Central memory CD8-positive, alpha-beta T cell (primary cell): ENCODE measurements at places on chromosomes 11 and 22.

DNA sequence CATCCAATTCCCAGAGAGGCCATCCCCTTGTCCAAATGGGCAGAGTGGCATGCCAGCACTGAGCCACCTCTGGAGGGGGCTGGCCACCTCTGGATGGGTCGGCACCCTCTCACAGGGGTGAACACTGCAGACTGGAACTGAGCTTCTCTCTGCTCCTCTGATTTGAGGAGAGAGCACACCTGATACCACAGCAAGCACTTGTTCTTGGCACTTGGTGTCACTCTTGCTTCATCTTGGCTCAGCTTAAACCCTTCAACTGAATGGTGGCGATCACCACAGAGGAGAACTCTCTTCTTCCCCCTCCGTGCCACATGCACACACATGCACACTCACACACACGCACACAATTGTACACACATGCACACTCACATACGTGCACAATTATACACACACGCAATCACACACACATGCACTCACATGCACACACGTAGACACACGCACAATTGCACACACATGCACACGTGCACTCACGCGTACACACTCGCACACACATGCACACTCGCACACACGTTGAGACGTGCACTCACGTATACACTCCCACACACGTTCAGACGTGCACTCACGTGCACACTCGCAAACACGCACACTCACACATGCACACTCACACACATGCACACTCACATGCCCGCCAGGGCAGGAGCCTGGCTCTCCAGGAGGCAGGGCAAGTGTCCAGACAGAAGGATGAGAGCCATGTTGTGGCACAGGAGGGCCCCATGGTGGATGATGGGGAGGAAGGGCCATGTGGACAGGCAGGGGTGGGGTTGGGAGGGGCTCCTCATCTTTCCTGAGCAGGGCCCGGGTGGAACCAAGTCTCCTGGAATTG, 23.4 kb downstream of the OVOL1 start:
- H3K4me3 ChIP-seq: no peak overlapping the region
- no peaks in the 10 kb centered on the region for H3K36me3 ChIP-seq
- no peak overlapping the region for H3K27ac ChIP-seq

- H3K36me3 ChIP-seq: peaks cover 3% of the 10 kb centered on the region
- H3K4me3 ChIP-seq: no peak overlapping the region
- H3K27me3 ChIP-seq: no peaks in the 10 kb centered on the region
Observed at GRCh38 chr11:3154001-3154599, 11.0 kb downstream of the OSBPL5 start.

DNA sequence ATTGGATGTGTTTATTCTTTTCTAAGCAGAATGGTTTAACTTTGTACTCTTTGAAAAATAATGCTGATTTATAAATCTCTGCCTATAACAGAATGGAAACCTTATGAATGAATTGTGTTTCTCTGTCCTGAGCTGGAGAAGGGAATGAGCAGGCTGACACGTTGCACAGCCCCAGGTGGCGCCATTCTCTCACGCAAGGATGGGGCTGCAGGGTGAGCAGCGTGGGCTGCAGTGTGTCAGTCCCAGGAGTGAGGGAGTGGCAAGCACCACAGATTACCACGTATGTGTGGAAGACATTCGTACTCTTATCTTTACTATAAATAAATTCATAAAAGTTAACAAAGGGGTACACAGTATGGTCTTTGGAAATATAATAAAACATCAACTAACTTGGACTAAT, 33.4 kb downstream of the FDX1 start:
- peak overlapping the region; percentile 22 for H3K27ac ChIP-seq
- H3K4me3 ChIP-seq: no peak overlapping the region
- peaks cover 21% of the 10 kb centered on the region for H3K36me3 ChIP-seq
- peak; percentile 18 for DNase-seq

DNA sequence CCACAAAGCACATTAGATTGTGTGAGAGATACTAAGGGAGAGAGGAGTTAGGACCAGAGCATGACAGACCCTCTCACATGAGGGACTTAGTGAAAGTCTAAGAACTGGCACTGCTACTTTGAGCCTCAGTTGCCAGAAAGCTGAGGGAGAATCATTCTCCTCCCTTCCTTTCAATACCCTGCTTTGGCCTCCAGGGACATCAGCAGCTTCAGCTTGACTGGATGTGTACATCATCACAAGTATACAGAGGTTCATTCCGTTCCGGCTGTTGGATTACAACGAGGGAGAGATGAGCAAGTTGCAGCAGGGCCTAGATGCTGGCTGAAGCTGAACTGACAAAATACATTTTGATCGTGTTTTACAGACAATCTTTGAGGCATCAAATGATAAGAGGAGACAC, 15.7 kb upstream of the ANO5 start:
- H3K27ac ChIP-seq: no peak overlapping the region
- no peaks in the 10 kb centered on the region for H3K36me3 ChIP-seq
- H3K4me3 ChIP-seq: no peak overlapping the region
- H3K4me1 ChIP-seq: no peaks in the 10 kb centered on the region

GRCh38 chr11:11514246-11514645, 107.6 kb downstream of the GALNT18 start:
- no peaks in the 10 kb centered on the region for H3K4me1 ChIP-seq
- H3K27me3 ChIP-seq: peaks cover 38% of the 10 kb centered on the region
- H3K36me3 ChIP-seq: peaks cover 2% of the 10 kb centered on the region
- no peak overlapping the region for H3K4me3 ChIP-seq
- no peak overlapping the region for H3K27ac ChIP-seq

GRCh38 chr22:45843031-45843430, 133.9 kb downstream of the WNT7B start:
- H3K36me3 ChIP-seq: peaks cover 20% of the 10 kb centered on the region
- DNase-seq: no peak
- H3K4me1 ChIP-seq: peaks cover 5% of the 10 kb centered on the region
- H3K4me3 ChIP-seq: no peak overlapping the region
- H3K27ac ChIP-seq: no peak overlapping the region

DNA sequence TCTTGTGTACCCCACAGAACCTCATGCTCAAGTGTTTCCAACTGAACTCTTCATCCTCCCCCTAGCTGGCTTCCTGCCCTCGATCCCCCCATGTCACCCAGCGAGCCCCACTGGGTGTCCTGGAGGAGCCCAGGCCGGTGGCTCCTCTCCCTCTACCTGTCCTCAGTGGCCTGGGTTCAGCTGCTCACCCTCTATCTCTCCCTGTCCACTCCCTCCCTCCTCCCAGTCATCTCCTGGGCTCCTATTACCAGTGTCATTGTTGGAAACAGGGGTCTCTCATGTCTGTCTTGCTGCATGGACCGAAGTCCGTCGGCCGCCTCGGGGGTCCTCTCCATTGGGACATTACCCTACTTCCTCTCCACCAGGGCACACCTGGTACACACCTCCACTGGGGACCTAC, 12.9 kb upstream of the MPPED1 start:
- peaks cover 58% of the 10 kb centered on the region for H3K27me3 ChIP-seq
- H3K27ac ChIP-seq: no peak overlapping the region
- peaks cover 1% of the 10 kb centered on the region for H3K36me3 ChIP-seq
- no peak for DNase-seq
- no peak overlapping the region for H3K4me3 ChIP-seq

GRCh38 chr11:68584991-68585524, 99.3 kb upstream of the GAL start:
- no peak overlapping the region for H3K27ac ChIP-seq
- no peak overlapping the region for H3K4me3 ChIP-seq
- no peak for DNase-seq
- no peaks in the 10 kb centered on the region for H3K27me3 ChIP-seq
- peaks cover 20% of the 10 kb centered on the region for H3K4me1 ChIP-seq
- H3K36me3 ChIP-seq: peaks cover 49% of the 10 kb centered on the region

GRCh38 chr11:94302776-94303175, 1.6 kb upstream of the IZUMO1R start:
- H3K4me3 ChIP-seq: no peak overlapping the region
- H3K27ac ChIP-seq: no peak overlapping the region
- no peaks in the 10 kb centered on the region for H3K36me3 ChIP-seq
- no peak for DNase-seq
- peaks cover 22% of the 10 kb centered on the region for H3K27me3 ChIP-seq

- no peak overlapping the region for H3K27ac ChIP-seq
- peaks cover 3% of the 10 kb centered on the region for H3K36me3 ChIP-seq
Observed at GRCh38 chr11:134764367-134764766, 352.3 kb upstream of the B3GAT1 start.

- H3K27me3 ChIP-seq: no peaks in the 10 kb centered on the region
- H3K4me3 ChIP-seq: no peak overlapping the region
- no peaks in the 10 kb centered on the region for H3K36me3 ChIP-seq
- DNase-seq: no peak
- no peaks in the 10 kb centered on the region for H3K4me1 ChIP-seq
Observed at GRCh38 chr11:92458486-92458885, 233.9 kb downstream of the FAT3 start.

DNA sequence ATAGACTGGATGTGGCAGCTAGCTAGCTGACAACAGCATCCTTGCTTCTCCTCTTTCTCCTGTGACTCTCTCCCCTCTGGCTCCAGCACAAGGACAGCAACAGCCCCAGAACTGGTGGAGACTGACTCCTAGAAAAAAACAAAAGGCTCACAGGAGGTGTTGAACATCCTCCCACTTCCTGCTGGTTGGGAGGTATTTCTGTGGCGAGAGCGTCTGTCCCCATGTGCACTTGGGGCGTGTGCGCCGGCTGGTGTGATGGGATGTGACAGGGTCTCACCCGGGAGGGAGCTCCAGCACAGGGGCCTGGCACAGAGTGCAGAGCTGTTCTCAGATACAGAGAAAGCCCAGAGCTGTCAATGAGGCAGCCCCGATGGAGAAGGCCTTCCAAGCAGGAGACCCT, 107.2 kb upstream of the E2F8 start:
- no peak overlapping the region for H3K4me3 ChIP-seq
- no peak overlapping the region for H3K27ac ChIP-seq
- H3K36me3 ChIP-seq: no peaks in the 10 kb centered on the region
- H3K4me1 ChIP-seq: peaks cover 9% of the 10 kb centered on the region
- no peak for DNase-seq
- H3K27me3 ChIP-seq: peaks cover 98% of the 10 kb centered on the region

DNA sequence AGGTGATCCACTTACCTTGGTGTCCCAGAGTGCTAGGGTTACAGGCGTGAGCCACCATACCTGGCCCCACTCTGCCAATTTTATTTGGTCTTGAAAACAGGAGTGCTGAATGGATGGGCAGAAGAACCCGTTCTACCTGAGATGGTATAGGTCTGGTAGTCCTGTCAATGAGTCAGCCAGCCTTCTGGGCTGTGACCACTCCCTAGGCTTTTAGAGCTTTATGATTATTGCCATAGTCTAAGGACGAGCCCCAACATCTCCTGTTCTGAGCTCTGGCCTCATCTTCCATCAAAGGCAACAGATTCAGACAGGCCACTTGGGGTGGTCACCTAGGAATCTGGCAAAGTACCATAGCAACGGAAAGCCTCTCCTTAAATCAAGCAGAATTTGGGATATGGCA, 11.5 kb downstream of the ZDHHC5 start:
- H3K4me3 ChIP-seq: no peak overlapping the region
- no peak overlapping the region for H3K27ac ChIP-seq
- peaks cover 61% of the 10 kb centered on the region for H3K36me3 ChIP-seq
- peaks cover 56% of the 10 kb centered on the region for H3K4me1 ChIP-seq
- DNase-seq: no peak
- H3K27me3 ChIP-seq: no peaks in the 10 kb centered on the region

- no peak overlapping the region for H3K27ac ChIP-seq
- peaks cover 2% of the 10 kb centered on the region for H3K36me3 ChIP-seq
- no peaks in the 10 kb centered on the region for H3K27me3 ChIP-seq
- no peak overlapping the region for H3K4me3 ChIP-seq
- peaks cover 59% of the 10 kb centered on the region for H3K4me1 ChIP-seq
Observed at GRCh38 chr22:22773979-22774604, 113.5 kb upstream of the IGLL5 start.

DNA sequence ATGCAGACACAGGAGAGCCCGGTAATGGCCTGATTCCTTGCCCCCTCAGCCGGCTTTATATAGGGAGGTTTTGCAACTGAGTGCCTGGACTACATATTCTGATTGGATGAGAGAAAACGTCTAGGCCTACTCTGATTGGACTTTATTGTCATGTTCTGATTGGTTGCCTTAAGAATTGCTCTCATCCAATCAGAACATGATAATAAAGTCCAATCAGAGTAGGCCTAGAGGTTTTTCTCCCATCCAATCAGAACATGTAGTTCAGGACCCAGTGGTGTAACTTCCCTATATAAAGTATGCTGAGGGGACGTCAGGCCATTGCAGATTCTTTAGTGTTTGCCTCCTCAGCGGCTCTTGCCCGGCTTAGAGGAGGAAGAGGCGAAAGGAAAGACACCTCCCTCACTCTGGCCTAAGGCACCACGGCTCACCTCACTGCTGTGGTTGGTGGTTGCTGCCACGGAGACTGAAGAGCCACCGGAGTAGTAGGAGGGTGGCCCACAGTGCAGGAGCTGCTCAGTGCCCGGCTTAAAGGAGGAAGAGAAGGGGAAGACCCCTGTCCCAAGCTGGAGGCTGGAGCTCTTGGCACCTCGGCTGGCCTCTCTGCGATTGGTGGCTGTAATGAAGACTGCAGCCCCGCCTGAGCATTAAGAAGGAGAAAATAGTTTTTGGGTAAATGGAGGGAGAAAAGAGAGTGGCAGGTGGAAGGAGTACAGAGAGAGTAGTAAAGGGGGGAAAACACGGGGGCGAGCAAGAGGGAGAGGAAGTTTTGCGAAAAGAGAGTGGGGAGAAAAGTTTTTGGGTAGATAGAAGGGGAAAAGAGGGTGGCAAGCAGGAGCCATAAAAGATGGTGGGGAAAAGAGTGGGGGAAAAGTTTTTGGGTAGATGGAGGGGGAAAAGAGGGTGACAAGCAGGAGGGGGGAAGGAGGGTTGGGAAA, 116.7 kb upstream of the SERPIND1 start:
- peak; percentile 5 for DNase-seq
- H3K27ac ChIP-seq: no peak overlapping the region
- H3K4me3 ChIP-seq: no peak overlapping the region

DNA sequence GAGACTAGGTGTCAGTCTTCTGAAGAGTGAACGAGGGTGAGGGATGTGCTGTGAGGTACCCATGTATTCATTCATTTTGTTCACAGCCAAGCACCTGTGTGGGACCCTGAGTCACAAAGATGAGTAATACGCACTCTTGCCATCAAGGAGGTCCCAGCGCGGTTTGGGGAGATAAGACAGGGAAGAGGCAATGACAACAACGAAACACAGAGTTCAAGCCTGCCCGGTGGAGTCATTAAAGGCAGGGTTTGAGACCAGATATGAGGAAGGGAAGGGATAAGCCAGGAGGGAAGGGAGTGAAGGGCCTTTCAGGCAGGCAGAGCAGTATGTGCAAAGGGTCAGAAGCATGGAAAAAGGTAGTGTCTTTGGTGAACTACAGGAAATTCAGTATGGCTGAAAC, 4.6 kb downstream of the DCHS1 start:
- no peak overlapping the region for H3K27ac ChIP-seq
- H3K4me1 ChIP-seq: no peaks in the 10 kb centered on the region
- no peaks in the 10 kb centered on the region for H3K27me3 ChIP-seq
- peaks cover 2% of the 10 kb centered on the region for H3K36me3 ChIP-seq

GRCh38 chr11:128708660-128709059, 14.8 kb downstream of the FLI1 start:
- H3K4me1 ChIP-seq: peaks cover 81% of the 10 kb centered on the region
- no peak for DNase-seq
- H3K4me3 ChIP-seq: no peak overlapping the region
- H3K27ac ChIP-seq: no peak overlapping the region
- H3K27me3 ChIP-seq: no peaks in the 10 kb centered on the region
- peaks cover 18% of the 10 kb centered on the region for H3K36me3 ChIP-seq

GRCh38 chr22:27671413-27671935, 130.1 kb downstream of the MN1 start:
- peaks cover 62% of the 10 kb centered on the region for H3K27me3 ChIP-seq

GRCh38 chr22:50507421-50507990, at the start of gene LMF2:
TSS of gene LMF2 (minus strand) at chr22:50507702. CDS start at chr22:50507675, 27 bp downstream.
- H3K4me1 ChIP-seq: peaks cover 24% of the 10 kb centered on the region
- DNase-seq: peak; percentile 89
- H3K4me3 ChIP-seq: peak within 1 kb of the TSS; percentile 94
- no peaks in the 10 kb centered on the region for H3K27me3 ChIP-seq
- peak within 1 kb of the TSS; percentile 88 for H3K27ac ChIP-seq
